BE2C (cell line): ENCODE measurements at places on chromosomes 3 and 15.

DNA sequence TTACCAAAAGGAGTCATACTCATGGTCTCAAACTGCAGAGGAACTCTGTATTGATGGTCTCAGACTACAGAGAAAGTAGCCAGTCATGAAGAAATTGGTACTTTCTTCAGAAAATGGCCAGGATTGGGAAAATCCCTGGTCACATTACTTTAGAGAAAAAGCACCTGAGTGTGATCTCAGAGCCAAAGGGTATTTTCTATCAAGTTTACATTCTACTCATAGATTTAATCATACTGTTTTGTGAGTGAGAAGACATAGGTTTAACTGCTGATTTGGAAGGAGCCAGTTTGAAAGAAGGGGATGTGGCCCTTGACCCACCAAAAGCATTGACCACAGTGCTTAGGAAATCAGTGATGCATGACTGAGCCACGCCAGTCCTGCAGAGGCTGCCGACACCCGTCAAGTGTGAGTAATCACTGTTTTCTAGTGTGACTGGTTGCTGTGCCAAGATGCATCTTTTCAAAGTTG is 203.6 kb downstream of the AKAP13 start:
- DNase-seq, result peak; percentile 28

GRCh38 chr3:127697551-127698240 is 24.9 kb downstream of the ABTB1 start:
- DNase-seq, result peak; percentile 82

- DNase-seq, result peak; percentile 73
Measured at GRCh38 chr3:194265505-194265892, 85.6 kb downstream of the CPN2 start.

DNA sequence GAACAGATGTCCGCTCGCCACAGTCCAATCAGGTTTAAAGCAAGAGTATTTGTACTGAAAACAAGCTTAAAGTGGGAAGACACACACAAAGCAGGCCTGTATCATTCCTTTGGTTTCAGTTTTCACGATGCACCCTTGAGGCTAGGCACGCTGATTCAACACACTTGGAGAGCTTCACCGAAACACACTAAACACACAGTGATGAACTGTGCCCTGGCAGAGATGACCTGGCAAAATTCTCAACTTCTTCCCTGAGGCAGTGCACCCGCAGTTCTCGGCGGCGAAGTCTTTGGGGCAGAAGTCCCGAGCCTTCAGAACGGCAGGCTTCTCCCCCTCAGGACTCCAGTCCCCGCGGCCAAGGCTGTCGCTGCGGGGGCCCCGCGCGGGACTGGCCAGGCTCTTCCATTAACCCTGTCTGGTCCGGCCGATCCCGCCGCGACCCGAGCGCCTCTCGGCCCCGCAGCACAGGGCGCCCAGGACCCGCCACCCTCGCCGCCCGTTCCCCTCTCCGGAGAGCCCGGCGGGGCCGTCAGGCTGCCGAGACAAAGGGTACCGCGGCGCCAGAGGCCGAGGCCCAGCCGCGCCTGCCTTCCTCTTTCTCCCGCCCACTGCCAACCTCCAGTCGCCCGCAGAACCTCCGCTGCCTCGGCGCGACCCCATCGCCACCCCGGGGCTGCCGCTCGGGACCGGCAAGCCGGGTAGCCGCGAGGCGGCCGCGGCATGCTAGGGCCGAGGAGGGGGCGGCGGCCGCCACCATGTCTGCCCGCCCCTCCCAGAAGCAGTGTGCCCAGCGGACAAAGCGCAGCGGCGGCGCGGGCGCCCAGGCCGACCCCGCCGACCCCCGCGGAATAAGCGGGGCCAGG is 792 bp downstream of the GABPB1 start:
- peak; percentile 47 for DNase-seq

DNA sequence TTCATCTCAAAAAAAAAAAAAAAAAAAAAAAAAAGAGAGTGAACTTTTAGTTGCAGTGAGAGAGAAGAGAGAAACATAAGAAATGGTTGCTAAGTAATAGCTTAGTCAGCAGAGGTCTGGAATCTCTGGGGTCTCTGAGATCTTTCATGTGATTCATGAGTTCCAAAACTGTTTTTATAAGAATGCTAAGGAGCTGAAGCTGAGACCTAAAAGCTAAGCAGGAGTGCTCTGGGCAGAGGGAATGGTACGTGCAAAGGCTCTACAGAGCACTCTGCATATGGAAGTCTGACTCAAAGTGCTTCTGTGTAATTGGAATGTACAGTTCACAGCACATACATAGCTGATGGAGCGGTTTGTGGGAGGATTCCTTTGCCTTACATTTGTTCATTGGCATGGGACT is 66.3 kb upstream of the LRIG1 start:
- no peak for DNase-seq

DNA sequence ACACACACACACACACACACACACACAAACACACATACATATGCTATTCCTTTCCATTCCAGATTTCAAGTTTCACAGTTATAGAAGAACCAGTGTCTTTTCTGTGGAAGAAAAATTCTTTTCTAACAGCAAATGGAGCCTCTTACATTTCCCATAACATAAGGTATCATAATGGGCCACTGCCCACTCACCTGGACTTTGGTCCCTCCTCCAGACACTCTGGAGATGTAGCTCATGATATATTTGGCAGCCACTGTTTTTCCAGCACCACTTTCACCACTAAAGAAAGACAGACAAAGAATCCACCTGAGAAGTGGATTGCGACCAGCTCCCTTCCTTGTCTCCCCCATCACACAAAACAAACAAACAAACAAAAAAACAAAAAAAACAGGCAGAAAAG is 29.8 kb downstream of the LDHAL6B start:
- DNase-seq, result no peak

DNA sequence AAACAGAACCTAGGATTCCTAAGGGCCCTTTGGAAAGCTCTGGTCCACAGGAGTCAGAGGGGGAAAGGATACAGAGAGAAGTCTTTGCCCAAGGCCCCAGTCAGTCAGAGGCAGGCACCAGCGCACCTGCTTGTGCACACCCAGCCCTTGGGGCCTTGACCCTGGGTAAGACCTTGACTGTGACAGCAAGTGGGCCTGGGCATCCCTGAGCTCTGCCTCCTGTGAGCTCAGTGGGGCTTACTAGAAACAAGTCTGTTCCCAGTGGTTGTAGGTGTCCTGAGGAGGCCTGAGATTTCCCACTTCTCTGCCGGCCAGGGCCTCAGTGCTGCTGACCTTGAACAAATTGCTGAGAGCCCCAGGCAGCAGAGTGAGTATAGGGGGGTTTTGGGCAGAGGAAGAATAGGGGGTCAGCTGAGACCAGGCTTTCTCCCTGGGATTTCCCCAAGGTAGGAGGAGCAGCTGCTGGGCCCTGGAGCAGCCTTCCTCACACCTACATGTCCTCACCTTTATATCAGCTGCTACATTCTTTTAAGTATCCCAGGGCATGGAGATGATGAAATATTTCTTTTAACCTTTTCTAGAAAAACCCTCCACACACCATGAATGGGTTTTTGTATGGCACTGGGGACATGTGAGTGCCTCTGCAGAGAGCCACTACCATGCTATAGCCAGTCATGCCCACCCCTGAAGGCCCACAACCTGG is 9.7 kb upstream of the DAG1 start:
- no peak for DNase-seq

- no peak for DNase-seq
Measured at GRCh38 chr3:114418724-114419543, 125.1 kb downstream of the TIGIT start.

GRCh38 chr3:71207632-71208031 is 375.9 kb downstream of the FOXP1 start:
- DNase-seq, result no peak

- DNase-seq, result no peak
Measured at GRCh38 chr3:99009851-99010250, 108.4 kb upstream of the DCBLD2 start.

DNA sequence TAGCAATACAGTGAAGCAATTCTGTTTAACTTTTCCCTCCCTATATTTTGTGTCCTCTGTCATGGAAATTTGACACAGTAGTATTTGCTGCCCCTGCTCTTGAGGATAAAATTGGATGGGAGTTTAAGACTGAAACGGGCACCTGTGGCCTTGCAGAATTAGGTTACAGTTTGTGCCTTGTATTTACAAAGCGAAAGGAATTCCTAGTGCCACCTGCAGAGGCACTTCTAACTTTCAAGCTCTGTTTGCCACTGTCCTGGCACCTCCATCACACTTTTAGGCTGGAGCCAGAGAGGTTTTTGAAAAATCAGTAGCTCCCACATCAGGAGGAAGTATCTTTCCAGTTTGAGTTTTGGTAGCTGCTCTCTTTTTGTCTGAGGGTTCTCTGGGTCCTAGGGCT is 39.5 kb downstream of the CD86 start:
- no peak for DNase-seq

DNA sequence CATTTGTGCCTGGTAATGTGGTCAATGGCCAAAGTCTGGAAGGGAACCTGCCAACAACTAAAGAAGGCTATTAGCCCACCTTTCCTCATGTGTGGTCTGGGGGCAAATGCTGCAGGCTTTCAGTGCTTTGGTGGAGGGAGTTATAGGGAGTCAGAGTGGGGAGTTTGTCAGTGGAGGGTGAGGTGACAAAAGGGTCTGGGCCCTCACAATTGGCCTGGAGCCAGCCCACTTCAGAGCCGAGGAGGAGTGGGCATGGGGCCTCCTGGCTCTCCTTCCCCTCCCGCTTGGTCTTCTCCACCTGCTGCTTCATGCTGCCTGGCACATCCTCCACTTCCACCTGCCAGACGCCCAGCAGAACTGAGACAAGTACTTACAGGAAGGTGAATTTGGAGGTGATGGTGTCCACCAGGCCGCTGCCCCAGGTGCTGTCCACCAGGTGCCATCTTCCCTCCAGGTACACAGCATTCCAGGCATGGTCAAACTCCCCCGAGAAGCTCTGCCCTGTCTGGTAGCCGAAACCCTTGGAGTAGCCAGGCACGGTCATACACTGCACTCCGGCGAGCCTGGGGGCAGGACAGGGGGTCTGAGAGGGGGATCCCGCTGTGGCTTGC is 40.9 kb downstream of the KY start:
- no peak for DNase-seq

DNA sequence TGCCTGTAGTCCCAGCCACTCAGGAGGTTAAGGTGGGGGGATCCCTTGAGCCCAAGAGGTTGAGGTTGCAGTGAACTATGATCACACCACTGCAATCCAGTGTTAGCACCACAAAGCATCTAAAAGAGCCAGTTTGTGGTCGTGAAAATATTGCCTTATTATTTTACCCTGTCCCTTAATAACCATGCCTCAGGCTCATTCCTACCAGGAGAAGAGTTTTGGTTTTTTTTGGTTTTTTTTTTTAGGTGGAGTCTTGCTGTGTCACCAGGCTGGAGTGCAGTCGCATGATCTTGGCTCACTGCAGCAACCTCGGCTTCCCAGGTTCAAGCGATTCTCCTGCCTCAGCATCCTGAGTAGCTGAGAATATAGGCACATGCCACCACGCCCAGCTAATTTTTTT is 17.9 kb upstream of the AVEN start:
- DNase-seq, result no peak

GRCh38 chr3:185995352-185995751 is 57.5 kb upstream of the TRA2B start:
- no peak for DNase-seq

DNA sequence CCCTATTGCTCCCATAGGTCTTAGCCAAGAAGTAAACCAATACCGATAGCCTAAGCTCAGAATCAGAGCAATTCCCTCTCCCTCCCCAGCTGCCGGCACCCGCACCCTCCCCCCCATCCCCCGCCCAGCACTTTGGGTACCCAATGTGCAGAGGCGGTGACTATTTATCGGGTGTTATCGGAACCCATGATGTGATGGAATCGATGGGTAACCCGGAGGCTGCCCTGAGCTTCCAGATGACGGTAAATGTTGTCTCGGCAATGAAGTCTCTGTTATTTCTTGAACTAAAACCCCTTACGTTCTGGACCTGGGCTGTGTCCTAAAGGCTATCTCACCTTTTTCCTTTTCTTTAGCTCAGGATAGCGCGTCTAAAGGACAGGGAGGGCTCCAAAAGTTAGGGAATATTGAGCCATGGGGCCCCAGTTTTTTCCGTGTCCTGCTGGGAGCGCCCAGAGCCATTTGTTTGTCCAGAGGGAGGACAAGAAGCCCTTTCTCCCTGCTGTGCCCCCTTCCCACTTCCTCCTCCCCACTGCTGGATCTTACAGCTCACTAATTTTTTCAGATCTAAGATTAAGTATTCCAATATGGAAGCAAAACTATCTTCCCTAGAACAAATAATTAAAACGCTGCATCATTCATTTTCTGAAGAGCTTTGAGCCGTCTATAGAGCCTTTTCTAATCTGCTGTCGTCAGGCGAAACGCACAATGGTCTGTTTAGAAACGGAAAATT is 1.5 kb downstream of the SLITRK3 start:
- DNase-seq, result no peak

GRCh38 chr3:118842147-118842863 is 192.3 kb downstream of the IGSF11 start:
- DNase-seq, result no peak

DNA sequence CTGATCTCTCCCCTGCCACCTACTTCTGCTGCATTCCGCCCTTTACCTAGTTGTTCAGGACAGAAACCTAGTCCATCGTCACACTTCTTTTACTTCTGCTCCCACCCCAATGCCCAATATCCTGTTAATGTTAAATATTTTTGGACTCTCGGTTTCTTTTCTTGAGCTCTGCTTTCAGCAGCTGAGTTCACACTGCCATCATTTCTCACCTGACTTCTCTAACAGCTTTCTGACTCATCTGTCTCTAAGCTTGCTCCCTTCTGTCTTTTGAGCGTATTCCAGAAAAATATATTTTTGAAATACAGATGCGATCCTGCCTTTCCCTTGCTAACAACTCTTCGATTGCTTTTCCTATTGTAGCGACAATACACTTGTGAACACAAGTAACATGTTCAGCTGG is 183.4 kb downstream of the KLHL25 start:
- DNase-seq, result no peak

- no peak for DNase-seq
Measured at GRCh38 chr3:59127071-59127470, 77.2 kb upstream of the CFAP20DC start.

DNA sequence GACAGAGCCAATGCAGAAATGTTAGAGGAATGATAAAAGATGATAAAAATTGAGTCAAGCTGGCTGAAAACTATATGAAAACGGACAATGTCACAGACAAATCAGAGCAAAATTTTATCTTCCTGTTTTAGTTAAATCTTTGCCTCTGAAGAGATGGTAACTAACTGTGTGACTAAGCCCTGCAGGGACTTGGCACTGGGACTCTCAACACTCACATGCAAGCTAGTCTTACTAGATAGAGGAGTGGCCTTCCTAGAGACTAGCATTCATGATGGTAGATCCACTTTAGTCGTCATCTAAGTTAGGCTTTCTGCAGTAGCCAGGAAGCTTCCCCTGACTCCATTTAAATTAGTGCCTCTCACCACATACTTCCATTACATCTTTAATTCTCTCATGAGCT is 4.1 kb downstream of the CCDC191 start:
- DNase-seq, result no peak
